ENCODE measurements at places on chromosomes 6 and 20. TPM values are rescaled to one million over a fixed set of nuclear protein-coding genes. Genes with fewer than 3 reads are reported as not detected.
A peak's percentile ranks its signal among the peaks of the same experiment; 100 is the strongest.

The KIFC1 gene
- total RNA-seq = not detected

The RPP21 gene
- 27.4 TPM for total RNA-seq

The MYT1 gene
- 1.5 TPM for total RNA-seq

The DEFB119 gene
- not detected for total RNA-seq

The CTAGE9 gene
- total RNA-seq = not detected

The LST1 gene
- 16.6 TPM for total RNA-seq

The E2F3 gene
- total RNA-seq = 7.0 TPM

The GPLD1 gene
- total RNA-seq = 1.0 TPM

DNA sequence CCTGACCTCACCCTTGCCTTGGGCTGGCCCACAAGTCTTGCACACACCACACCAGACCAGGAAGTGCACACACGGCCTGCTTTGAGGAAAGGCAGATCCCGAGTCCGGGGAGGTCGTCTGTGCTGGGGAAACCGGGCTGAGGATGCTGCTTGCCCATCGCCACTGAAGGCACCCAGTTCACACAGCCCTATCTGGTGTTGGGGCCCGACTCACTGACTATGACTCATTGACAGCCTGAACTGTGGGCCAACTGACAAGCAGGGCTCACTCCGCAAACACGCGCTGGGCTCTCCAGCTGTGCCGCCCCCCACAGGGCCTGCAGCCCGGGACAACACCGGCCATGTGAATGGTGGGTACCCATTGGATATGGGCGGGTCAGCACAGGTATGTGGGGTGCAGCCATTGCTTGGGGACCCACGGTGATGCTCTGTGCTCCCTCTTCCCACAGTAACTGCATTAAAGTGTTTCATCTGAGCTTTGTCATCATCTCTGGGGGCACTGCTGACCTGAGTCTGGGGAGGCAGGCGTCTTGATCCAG lies 1.6 kb downstream of the SAMD10 start:
- DNase-seq = no peak

GRCh38 chr6:156344491-156344890 lies 432.7 kb upstream of the ARID1B start:
- no peak for DNase-seq

DNA sequence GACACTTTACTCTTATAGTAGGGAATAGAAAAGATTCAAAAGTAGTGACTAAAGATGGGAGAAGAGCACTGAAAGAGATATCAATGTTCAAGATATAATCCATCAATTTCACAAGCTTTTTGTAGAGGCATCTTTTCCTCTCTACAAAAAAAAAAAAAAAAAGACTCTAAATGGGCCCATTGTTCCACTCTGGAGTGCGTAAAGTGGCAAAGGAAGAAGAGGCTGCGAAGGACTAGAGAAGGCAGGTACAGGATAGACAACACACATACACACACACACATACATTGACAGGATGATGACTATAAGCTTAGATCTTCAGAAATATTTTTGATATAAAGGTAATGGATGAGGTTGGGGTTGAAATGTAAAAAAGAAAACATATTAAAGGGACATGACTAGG lies 157.6 kb downstream of the HIVEP2 start:
- no peak for DNase-seq

- DNase-seq = peak; percentile 83
These were observed 308.9 kb downstream of the ALDH8A1 start for GRCh38 chr6:134640975-134641429.

- no peak for DNase-seq
These were observed 50.0 kb upstream of the SCGN start for GRCh38 chr6:25601800-25602673.

DNA sequence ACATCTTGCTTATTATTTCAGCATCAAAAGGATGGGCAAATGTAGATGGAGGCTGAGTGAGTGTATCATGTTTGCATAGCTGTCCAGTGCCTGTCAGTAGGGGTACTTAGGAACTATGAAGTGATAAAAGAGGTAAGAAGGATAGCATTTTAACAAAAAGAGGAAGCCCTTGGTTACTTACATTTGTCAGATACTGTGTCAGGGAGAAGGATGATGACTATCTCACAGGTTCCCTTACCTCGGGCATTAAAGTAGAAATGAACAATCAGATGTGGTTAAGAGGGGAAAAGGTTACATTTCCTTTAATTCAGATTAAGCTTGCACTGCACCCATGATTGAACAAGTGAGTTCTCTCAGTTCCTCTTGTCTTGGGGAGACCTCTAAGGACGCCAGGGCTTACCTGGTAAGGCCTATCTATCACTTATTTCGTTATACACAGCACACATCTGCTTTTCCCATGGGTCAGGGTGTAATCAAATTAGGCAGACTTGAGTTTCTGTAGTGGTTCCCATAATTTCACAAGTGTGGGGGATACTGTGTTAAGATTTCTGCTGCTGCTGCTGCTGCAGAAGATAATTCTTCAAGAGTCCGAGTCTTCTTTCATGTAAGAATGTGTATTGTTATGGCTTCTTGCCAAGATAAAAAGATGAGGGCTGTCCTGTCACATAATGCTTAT lies 4.5 kb downstream of the FOXO3 start:
- no peak for DNase-seq

GRCh38 chr20:36285746-36286447 lies 20.2 kb upstream of the DLGAP4 start:
- no peak for DNase-seq

GRCh38 chr6:163530406-163530805 lies 115.9 kb downstream of the QKI start:
- DNase-seq = no peak

DNA sequence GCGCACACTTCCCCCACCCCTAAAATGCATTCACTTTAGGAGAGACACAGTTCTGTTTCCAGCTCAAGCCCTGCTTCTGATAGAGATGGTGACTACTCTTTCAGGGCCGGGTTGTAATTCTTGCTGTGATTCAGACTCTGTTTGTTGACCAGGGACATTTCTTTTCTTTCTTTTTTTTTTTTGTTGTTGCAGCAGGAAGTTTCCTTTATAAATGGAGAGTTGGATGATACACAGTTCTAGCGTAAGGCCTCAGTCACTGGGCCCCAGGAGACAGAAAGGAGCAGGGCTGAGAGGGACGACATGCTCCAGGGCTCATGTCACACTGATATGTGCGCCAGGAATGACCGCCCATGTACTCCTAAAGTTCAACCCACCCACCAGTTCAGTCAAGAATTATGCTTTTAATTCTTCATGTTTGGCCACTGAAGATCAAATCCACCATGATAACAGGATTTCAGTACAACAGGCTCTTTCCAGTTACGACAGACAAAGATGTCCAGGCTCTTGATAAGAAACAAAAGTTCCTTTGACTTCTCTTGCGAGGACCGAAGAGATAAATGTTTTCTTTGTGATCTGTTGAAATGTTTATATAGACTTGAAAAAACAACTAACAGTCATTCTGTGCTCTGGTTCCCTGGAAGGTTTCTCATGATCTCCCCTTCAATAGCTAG lies 142.5 kb downstream of the CD164 start:
- peak; percentile 73 for DNase-seq

DNA sequence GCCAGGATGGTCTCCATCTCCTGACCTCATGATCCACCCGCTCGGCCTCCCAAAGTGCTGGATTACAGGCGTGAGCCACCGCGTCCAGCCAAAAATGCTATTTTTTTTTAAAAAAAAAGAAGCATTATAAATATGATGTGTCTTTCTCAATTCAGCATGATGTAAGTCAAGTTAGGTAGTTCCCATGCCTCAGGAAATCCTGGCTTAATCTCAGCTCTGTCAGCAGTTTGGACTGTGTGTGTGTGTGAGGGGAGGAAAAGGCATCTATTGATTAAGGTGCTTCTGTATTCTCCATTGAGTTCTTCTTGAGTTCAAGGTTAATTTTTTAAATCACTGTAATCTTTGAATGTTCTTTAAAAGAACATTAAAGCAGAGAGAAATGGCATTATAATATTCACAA lies 51.5 kb downstream of the GMDS start:
- DNase-seq = no peak

- DNase-seq = peak; percentile 23
These were observed 36.2 kb upstream of the DSP start for GRCh38 chr6:7505189-7505699.
